Suppressor macrophage (primary cell): ENCODE measurements at places on chromosomes 12 and 14.

GRCh38 chr12:81792666-81793065 is 33.5 kb upstream of the PPFIA2 start:
- no peak for DNase-seq

- DNase-seq, result no peak
These were observed 8.1 kb upstream of the MSI1 start for GRCh38 chr12:120376934-120377572.

DNA sequence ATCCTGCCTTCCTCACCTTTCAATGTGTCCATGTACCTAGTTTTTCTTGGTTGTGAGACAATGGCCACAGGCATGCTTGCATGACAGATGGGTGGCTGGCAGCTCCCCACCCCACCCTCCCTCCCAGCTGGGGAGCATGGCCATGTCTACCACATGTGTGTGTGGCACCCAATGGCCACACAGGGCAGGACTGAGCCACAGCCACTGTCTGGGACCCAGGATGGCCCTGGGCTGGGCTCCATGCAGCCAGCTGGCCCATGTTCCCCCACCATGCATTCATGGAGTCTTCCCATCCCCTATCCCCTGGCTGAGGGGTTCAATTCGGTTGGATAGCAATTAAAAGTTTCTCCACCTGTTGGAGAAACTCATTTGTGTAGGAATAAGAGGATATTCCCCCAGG is 566.0 kb upstream of the USP15 start:
- DNase-seq, result no peak

GRCh38 chr14:60102389-60102788 is 10.7 kb downstream of the PCNX4 start:
- peak; percentile 21 for DNase-seq

DNA sequence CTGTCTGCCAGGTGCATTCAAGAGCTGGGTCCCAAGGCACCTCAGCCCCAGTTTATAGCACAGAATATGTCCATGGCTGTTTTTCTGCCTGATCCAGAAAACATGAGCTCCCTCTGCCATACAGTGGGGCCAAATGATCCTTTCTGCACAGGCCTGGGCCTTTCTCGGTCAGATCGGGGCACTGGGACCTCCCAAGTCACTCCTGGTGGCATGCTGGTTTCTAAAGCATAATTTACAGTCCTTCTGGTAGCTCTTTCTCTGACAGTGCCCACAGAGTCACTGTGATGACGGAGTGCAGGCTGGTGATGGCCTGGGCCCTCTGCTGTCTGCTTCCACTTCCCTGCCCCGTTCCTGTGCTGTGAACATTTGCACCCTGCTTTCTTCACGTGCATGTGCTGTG is 99.2 kb downstream of the ADGRD1 start:
- no peak for DNase-seq
